ENCODE measurements at places on chromosomes 4 and X.

GRCh38 chrX:118974088-118974907 is at the start of gene LONRF3:
Gene LONRF3, plus strand, starts transcription at chrX:118974618. Its CDS starts 163 bp downstream, at chrX:118974781.
- DNase-seq, result no peak

DNA sequence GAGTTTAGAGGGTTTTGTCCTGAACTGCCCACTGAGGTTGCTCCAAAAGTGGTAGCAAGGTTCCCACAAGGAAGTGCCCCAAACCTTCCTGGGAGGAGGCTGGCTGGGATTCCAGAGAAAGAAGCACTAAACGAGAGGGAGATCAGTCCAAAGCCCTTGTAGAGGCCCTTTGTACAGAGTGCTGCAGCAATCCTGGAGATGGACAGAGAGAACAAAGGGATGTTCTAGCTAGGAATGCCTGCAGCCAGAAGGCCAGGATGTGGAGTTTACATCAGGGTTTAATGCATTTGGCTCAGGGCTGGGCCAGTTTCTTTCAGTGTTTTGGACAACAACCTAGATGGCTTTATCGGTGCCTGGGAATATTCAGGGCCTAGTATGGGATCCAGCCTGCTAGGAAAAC is 2155.1 kb upstream of the AGA start:
- DNase-seq, result no peak

DNA sequence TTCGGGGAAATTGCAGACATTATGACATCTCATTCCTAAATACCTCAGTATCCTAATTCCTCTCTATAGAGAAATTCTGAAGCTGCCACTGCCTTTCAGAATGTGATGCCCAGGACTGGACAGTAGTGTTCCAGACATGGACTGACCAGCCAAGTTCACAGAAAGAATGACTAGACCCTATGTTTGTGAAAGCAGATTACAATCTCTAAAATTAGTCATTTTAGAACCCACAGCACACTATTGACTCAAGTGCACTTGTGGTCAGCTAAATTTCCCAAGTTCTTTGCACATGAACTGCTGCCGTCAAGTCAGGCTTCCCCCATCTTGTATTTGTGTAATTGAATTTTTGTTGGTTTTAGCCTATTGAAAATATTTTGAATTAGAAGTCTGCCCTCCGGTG is 81.0 kb upstream of the ESX1 start:
- no peak for DNase-seq

DNA sequence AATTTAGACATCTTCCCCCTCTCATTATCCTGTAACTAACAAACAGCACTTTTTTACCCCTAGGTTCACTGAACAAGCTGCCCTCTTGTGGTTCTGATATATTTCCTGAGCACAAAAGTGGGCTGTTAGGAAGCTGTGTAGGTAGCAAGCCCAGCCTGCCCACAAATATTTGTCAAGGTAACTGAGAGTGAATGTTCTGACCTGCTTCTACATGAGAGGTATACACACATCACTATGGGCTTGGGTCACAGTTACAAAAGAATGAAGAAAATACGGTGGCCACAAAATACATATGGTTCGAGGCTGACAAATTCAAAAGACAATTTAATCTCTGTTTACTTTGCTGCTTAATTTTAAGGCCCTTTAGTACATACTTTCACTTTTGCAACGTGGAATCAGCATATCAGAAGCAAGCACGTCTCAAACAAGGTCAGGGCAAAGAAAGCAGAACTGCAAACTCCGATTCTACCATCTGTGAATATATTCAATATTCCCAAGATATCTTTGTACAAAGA is 78.7 kb downstream of the RBM47 start:
- DNase-seq, result peak; percentile 13

- no peak for DNase-seq
These were observed 152.3 kb downstream of the ADAM29 start for GRCh38 chr4:175070444-175070843.

- no peak for DNase-seq
These were observed 50.2 kb upstream of the GABRE start for GRCh38 chrX:152024710-152025109.

GRCh38 chrX:64447207-64447606 is 52.0 kb upstream of the MTMR8 start:
- DNase-seq, result no peak

DNA sequence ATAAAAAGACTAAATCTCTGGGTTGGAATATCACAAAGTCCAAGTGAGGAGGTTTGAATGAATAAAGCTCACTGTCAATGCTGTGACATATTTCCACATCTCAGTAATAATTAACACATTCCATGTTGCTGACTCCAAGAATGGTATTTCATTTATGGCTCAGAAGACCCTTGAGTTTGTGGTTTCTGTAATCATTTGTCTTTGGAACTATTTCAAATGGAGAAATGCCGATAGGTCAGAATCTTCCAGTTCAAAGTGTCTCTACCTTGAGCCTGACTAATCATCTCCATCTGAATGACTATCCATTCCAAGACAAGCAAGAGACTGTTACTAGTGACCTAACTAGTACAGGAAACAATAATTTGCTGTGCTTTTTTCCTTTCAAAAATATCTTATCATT is 24.2 kb upstream of the SLC2A9 start:
- DNase-seq, result no peak

- peak; percentile 50 for DNase-seq
These were observed 2.4 kb downstream of the TFDP3 start for GRCh38 chrX:133215747-133216146.

DNA sequence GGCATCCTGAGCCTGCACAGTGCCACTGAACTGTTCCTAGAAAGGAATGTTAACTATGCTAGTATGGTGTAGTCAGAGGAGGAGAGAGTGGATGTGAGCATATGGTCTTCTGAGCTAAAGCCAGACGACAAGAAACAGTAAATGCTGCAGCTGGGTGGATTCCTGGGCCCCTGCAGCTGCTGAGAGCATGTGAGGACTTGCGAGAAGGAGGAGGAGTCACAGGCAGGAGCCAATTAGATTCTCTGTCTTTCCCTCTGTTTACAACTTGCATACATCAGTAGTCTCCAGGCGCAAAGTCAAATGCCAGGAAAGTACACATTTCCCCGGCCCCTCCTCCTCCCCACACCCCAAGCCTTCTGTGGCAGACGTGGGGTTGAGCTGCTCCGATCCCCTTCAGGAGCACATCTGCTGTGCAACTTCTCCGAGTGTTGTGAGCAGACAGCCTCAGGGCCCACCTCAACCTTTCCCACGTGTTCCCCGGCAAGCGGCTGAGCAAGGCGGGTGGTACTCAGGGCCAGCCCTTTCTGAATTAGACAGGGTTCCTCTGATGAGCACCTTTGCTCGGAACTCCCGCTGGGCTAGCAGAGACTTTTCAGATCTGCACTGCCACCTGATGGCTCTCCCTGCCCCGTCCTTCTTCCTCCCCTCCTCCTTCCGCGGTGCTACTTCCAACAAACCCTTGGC is 108.7 kb upstream of the ATP6AP2 start:
- DNase-seq, result peak; percentile 44

GRCh38 chrX:24412637-24413363 is 52.3 kb upstream of the PDK3 start:
- no peak for DNase-seq

DNA sequence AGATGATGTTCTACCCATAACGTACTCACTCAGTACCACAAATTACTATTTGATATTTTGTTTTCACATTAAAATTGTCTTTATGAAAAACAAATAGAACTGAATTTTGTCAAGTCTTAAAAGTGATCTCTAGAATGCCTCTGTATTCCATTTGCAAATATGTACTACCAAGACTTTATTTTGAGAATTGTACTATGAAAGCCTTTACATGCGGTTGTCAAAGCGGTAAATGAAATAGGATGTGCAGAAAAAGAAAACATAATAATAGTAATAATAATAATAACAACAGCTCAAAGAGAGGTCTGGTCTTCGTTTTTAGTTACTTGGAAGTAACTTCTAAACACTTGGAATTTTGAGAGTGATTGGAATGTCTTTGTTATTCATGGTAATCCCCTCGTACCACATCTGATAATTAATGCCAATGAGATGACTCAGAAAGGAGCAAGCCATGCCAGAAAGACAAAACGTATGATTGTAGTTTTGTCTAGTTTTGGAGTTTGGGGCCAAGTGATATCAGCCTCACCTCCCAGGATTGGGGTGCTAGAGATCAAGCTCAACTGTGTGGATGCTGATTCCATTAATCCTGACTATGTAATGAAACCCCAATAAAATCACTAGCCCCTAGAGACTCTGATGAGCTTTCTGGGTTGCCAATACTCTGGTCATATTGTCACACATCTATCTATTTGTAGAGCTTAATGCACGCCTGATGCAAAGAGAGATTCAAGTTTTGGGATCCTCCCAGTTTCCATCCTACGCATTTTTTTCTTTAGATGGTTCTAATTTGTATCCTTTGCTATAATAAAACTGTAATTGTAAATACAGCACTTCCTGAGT is 20.2 kb upstream of the CTSO start:
- no peak for DNase-seq

DNA sequence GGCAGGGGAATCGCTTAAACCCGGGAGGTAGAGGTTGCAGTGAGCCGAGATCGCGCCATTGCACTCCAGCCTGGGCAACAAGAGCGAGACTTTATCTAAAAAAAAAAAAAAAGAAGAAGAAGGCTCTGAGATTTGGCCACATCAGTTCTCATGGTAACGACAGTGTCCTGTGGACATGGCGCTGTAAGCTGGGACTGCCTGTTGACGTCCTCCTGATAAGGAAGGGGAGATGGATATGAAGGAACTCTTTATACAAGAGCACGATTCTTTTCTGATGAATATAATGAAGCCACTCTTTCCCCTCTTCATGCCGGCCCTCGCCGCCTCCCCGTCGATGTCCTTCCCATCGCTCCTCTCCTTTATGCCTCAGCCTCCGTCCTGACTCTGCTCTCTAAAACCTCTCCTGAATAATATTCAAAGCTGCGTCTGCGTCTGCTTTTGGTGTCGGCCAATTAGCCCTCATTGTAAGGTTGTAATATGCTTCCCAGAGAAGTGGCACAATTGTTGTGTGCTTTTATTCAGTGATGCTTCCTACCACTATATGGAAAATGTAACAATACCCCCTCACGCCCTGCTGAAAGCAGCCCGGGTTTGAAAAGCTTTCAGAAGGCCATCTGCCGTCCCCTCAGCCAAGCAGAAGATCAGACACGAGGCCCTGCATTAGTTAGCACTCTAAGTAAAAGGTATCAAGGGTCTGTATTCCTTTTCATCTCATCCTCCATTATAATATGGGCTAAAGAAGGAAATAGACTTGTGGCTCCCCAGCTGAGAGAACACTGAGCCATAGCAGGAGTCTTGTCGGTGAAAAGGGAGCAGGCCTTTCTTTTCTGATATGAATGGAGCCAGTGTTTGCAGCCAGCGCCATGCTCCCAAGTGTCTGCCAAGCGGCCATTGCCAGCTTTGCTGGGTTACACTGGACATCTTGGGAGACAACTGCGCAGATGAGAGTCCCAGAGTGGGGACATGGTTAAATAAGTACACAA is 22.1 kb upstream of the SCOC start:
- no peak for DNase-seq

GRCh38 chrX:109537324-109537665 is 651 bp downstream of the NXT2 start:
- peak; percentile 90 for DNase-seq

DNA sequence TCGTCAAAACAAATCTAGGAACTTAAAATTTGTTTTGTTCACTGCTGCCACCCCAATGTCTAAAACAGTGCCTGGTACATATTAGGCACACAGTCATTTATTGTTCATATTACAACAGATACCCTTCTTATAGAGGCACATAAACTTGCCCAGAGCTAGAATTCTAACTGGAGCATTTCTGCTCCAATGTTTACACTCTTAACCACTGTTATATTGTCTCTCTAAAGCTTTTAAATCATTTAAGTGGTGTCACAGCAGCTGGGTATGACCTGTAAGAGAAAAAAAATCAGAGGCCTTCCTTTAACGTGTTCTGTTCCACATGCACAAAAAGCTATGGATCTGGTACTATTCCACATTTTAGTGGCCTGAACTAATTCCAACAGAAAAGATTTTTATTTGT is 3.0 kb downstream of the UBE2D3 start:
- no peak for DNase-seq

GRCh38 chr4:86564795-86565194 is 29.3 kb upstream of the PTPN13 start:
- peak; percentile 20 for DNase-seq

- DNase-seq, result no peak
These were observed 36.5 kb downstream of the ACOX3 start for GRCh38 chr4:8403976-8404375.

- DNase-seq, result no peak
These were observed 49.4 kb downstream of the LEF1 start for GRCh38 chr4:108119199-108119800.

DNA sequence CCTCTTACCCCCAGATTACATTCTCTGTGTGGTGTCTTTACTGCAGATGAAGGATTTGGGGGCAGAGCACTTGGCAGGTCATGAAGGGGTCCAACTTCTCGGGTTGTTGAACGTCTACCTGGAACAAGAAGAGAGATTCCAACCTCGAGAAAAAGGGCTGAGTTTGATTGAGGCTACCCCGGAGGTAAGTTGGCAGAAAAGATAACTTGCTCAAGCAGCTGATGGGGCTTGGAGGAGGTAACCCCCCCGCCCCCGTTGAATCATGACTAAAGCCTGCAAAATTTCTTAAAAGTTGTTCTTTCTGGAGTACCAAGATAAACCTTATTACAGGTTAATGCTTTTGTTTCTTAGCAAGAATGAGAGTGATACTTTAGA is 1.5 kb downstream of the CCNG2 start:
- no peak for DNase-seq

- DNase-seq, result no peak
These were observed 358.7 kb upstream of the NR3C2 start for GRCh38 chr4:148800940-148801339.

DNA sequence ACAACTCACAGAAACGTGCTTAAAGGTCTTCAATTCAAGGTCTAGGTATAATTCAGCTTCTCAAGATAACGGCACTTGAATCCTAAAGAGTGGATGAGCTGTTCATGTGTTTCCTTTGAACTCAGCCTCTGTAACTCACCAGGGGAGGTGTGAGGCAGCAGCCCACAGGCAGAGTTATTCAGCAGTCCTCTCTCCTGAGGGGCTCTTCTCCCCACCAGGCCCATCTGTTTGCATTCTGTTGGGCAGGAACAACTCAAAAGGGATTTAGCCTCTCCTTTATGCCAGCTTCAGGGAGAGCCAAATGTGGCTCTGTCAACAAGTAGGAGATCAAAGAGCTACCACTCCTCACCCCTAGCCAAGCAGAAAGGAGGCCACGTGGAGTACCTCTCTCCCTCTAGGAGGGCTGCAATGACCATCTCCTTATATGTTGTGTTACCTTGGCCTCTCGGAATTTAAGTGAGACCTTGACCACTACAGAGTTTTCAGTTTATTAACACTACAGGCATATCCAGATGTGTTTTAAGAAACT is 151.2 kb downstream of the SPATA18 start:
- no peak for DNase-seq
